ENCODE measurements at places on chromosomes 2 and 18. TPM values are rescaled to one million over a fixed set of nuclear protein-coding genes. Genes with fewer than 3 reads are reported as not detected.

The TPRKB gene
- 43.3 TPM for total RNA-seq

The EMILIN1 gene
- total RNA-seq: 1.1 TPM

DNA sequence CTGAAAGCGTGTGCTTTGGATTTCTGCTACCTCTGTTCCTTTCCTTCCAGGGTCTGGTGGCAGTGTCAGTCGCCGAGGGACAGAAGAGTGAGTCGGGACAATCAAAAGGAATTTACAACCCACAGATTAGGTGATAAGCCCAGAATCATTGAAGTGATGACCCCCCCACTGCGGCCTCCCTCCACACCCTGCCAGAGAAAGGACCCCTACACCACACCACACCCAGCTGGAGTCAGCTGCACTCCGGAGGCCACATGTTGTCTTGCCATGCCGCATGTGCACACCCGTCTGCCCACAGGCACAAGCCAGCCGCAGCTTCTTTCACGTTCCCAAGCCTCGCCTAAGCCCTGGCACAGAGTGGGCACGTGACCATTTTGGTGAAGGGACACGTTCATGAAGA is 366.8 kb upstream of the SALL3 start:
- no peak overlapping the region for H3K4me3 ChIP-seq
- peaks cover 3% of the 10 kb centered on the region for H3K27me3 ChIP-seq
- DNase-seq: no peak
- H3K27ac ChIP-seq: no peak overlapping the region

- peaks cover 7% of the 10 kb centered on the region for H3K4me1 ChIP-seq
- no peak overlapping the region for H3K4me3 ChIP-seq
- no peak for DNase-seq
- H3K27me3 ChIP-seq: no peaks in the 10 kb centered on the region
- no peak overlapping the region for H3K27ac ChIP-seq
These were observed 15.6 kb downstream of the APLF start for GRCh38 chr2:68483011-68483410.

The DPP4 gene
- 3.3 TPM for total RNA-seq

- H3K27me3 ChIP-seq: peaks cover 27% of the 10 kb centered on the region
- H3K36me3 ChIP-seq: peaks cover under 1% of the 10 kb centered on the region
These were observed 2.6 kb downstream of the CLIP4 start for GRCh38 chr2:29117636-29118303.

The APCDD1 gene
- total RNA-seq: 10.9 TPM

GRCh38 chr2:10498525-10499274 is 50.6 kb upstream of the ODC1 start:
- DNase-seq: no peak
- H3K27ac ChIP-seq: no peak overlapping the region
- H3K4me1 ChIP-seq: peaks cover 10% of the 10 kb centered on the region
- H3K27me3 ChIP-seq: peaks cover 37% of the 10 kb centered on the region

GRCh38 chr2:20666005-20666303 is 990 bp upstream of the GDF7 start:
- peak overlapping the region; percentile 58 for H3K4me3 ChIP-seq
- no peak for DNase-seq
- peaks cover 82% of the 10 kb centered on the region for H3K27me3 ChIP-seq
- no peaks in the 10 kb centered on the region for H3K36me3 ChIP-seq
- no peak overlapping the region for H3K27ac ChIP-seq

DNA sequence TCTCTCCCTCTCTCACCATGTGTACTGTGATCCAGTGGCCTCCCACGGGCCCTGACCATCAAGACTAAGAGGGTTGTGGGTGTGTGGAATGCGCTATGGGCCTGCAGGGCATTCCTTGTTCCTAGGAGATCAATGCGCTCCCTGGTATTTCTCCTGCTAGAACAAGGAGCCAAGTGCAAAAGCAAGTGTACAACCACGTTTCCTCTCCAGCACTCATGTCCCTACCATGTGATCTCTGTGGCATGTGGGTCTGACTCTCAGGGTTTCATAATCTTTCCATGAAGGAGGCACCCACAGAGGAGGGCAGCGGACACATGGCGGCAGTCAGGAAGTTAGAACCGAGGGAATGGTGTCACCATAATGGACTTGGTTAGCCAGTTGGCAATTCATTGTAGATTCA is 91.4 kb downstream of the MAPK4 start:
- H3K4me1 ChIP-seq: peaks cover 11% of the 10 kb centered on the region
- no peak overlapping the region for H3K27ac ChIP-seq
- no peak overlapping the region for H3K4me3 ChIP-seq
- no peaks in the 10 kb centered on the region for H3K36me3 ChIP-seq
- no peaks in the 10 kb centered on the region for H3K27me3 ChIP-seq

GRCh38 chr18:59620381-59620780 is 76.8 kb downstream of the CCBE1 start:
- H3K4me1 ChIP-seq: peaks cover 5% of the 10 kb centered on the region
- peaks cover 20% of the 10 kb centered on the region for H3K27me3 ChIP-seq
- no peak for DNase-seq
- no peak overlapping the region for H3K27ac ChIP-seq

The BMPR2 gene
- total RNA-seq: 36.7 TPM

The IL1F10 gene
- not detected for total RNA-seq

DNA sequence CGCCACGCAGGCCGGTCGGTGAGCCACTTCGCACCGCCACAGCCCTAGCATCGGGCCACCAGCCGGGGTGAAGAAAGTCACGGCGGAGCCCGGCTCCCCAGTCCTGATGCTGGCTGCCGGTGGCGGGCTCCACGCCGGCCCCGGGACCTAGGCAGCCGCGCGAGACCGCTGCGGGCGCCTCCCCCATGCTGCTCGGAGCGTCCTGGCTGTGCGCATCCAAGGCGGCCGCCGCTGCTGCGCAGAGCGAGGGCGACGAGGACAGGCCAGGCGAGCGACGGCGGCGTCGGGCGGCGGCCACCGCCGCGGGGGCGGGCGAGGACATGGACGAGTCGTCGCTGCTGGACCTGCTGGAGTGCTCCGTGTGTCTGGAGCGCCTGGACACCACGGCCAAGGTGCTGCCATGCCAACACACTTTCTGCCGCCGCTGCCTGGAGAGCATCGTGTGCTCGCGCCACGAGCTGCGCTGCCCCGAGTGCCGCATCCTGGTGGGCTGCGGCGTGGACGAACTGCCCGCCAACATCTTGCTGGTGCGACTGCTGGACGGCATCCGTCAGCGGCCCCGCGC is 433 bp downstream of the SH3RF3 start:
- H3K27ac ChIP-seq: no peak overlapping the region
- H3K4me1 ChIP-seq: peaks cover 5% of the 10 kb centered on the region
- no peak for DNase-seq
- peaks cover 66% of the 10 kb centered on the region for H3K27me3 ChIP-seq
- no peak overlapping the region for H3K4me3 ChIP-seq

DNA sequence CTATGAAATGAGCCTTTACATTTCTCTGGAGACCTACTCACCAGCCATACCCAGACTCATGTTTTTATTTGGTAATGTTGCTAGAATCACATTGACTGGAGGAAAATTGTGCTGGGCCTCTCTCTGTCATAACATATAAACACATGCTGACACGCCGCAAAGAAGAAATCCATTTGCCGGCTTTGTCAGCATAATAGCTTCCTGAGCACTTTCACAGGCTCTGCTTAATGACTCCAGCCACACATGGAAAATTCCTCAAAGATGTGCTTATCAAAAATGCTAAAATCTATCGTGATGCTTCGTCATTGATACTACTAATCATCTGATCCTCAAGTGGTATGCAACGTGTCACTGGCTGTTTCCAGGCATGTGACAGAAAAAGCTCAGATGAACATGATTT is 63.1 kb downstream of the RND3 start:
- peaks cover 2% of the 10 kb centered on the region for H3K27me3 ChIP-seq
- peaks cover 4% of the 10 kb centered on the region for H3K4me1 ChIP-seq
- H3K27ac ChIP-seq: no peak overlapping the region
- DNase-seq: no peak
- no peaks in the 10 kb centered on the region for H3K36me3 ChIP-seq
